ENCODE measurements at places on chromosomes 4 and X.

DNA sequence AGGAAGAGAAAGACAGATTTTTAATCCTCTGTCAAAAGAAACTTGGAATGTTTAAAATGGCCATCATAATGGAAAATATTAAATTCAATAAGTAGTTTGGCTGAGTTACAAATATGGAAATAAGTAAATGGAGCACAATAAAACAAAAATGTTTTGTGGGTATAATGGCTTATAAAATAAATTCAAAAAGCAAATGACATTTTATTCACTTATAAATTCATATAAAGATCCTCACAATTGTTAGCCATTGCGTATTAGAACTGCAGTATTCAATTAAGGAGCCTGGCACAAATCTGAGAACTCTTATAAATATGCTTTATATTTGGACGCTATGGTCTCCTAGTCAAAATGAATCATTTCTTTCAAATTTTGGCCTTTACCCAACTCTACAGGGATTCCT is 339.0 kb upstream of the PABPC4L start:
- DNase-seq, result no peak

DNA sequence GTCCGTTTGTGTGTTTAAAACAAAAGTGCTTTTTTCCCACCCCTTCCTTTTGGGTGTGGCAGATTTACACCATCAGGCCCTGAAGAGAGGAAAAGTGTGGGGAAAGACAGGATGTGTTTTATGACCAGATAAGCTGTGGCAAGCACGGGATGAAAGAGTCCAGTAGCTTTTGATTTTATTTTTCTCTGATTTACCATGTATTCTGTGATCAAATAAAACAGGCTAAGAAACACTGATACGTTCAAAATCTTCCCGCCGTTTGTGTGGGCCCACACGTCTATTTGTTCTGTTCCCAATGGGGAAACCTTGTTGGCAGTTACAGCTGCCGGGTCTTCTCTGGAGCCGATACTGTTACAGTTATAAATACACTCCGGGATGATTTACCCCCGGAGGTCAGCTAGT is 10.8 kb downstream of the LRP2BP start:
- no peak for DNase-seq

- no peak for DNase-seq
Measured at GRCh38 chrX:150192816-150193215, 170.3 kb upstream of the MAMLD1 start.

DNA sequence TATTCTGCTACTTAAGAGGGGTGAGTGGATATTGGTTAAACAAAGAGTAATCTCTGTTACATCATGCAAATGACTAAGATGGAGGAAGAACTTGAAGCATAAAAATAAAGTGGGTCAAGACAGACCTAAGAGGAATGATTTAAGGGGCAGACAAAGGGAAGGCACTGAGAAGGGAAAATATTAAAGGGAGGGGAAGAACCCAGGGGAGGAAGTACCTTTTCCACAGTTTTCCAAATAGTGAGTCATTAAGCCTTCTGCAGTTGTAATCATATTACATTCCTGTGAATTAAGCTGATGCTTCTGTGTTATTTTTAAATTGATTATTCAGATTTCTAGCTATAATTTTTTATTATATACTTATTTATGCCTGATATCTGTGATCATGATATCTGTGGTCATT is 253.3 kb downstream of the CENPC start:
- DNase-seq, result no peak

DNA sequence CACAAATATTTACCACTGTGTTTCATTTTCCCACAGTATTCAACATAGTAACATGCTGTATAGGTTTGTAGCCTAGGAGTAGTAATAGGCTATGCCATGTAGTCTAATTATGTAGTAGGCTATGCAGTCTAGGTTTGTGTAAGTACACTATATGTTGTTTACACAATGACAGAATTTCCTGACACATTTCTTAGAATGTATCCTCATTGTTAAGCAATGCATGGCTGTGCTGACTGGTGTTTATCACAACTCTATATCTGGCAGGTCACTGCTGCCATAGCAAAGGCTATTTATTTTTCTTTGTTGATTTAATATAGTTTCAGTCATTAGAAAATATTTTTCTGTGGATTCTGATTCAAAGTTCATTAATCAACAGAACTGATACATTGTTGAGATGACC is 108.3 kb upstream of the TEX13A start:
- DNase-seq, result no peak

DNA sequence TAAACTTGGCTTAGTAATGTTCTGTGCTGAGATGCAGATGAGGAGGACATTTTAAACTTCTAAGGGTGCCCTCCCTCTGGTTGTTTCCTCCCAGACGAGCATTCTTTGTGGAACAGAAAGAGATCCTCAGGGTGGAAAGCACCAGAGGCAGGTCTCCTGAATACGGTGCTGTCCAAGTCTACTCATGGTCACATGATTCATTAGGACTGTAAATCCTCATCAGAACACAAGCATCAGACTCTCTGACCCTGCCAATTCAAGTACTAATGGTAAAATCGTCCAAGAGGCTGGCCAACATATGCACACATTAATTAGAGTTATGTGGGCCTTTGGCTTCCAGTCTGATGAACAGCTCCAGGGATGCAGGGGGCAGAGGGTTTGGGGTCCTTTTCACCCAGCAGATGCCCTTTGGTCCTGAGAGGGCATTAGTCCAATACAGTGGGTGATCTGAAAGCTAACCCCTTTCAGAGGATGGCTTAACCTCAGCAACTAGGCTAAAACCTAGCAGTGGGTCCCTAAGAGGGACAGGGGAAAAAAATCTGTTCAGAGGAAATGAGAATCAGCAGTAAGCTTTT is 18.2 kb downstream of the HAND2 start:
- no peak for DNase-seq

DNA sequence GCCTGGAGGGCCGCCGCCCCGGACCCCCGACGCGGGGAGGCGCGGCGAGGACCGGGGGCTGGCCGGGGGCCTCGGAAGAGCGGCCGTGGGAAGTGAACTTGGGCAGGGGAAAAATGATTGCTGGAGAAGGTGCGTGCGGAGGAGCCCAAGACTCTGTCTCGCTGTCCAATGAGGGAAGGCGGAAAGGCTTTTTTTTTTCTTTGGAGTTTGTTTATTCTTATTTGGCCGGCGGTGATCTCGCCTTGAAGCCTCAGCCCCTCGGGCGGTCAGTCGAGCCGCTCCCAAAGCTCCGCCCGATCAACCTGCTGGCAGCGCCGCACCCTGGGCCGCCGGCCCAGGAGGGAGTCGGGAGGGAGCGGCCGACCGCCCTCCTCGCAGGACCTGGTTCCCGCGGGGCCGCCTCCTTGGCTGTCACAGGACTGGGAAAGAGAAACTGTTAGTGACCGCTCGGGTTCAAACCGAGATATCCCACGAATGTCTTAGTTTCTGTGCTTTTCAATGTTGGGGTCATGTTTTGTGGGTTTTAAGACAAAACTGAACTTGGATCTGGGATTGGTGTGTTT is 2.5 kb downstream of the CPEB2 start:
- DNase-seq, result peak; percentile 55

GRCh38 chrX:16196829-16197228 is 29.5 kb downstream of the MAGEB17 start:
- no peak for DNase-seq

GRCh38 chr4:57182132-57182874 is 72.1 kb upstream of the IGFBP7 start:
- DNase-seq, result peak; percentile 84

GRCh38 chr4:6571608-6572007 is 3.4 kb upstream of the MAN2B2 start:
- DNase-seq, result no peak

GRCh38 chr4:77220828-77221613 is 64.0 kb downstream of the CCNG2 start:
- DNase-seq, result no peak

GRCh38 chr4:153790962-153791551 is 2.2 kb upstream of the SFRP2 start:
- no peak for DNase-seq

GRCh38 chrX:51737091-51737490 is 6.2 kb upstream of the GSPT2 start:
- DNase-seq, result no peak

DNA sequence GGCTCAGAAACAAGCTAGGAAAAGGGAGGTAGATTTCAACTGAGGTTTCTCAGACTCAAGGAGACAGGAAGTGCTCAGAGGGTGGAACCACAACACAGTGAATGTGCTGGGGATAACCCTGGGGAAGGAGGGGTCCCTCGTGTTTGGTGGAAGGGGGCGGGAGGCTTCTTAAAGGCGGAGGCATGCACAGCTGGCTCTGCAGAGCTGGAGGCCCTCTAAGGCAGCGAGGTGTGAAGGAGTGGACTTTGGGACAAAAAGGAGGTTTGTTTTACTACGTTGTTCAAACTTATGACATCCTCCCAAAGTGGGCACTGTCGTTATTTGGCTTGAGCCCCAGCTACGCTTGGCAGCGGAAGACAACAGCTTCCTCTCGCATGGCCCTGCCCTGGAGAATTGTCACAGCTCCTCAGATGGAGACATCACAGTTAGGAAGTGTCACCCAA is 21.7 kb upstream of the MTM1 start:
- DNase-seq, result no peak

DNA sequence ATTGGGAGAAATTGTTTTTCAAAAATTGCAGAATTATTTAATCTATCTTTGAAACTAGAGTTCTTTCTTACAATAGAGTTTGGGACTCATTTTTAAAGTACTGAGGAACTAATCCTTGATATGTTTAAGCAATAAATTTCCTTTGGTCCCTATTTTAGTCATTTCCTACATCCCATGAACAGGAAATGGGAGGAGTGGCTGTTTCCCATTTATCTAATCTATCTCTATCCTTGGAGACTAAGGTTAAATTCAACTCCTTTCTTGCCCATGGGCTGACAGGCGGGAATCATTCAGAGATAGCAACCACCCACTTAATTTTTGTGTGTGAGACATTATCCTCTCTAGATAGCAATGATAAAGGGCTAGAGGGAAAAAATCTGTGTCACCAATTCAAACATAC is 131.6 kb upstream of the EMCN start:
- no peak for DNase-seq

- no peak for DNase-seq
Measured at GRCh38 chr4:54912155-54912554, 213.2 kb downstream of the KDR start.

DNA sequence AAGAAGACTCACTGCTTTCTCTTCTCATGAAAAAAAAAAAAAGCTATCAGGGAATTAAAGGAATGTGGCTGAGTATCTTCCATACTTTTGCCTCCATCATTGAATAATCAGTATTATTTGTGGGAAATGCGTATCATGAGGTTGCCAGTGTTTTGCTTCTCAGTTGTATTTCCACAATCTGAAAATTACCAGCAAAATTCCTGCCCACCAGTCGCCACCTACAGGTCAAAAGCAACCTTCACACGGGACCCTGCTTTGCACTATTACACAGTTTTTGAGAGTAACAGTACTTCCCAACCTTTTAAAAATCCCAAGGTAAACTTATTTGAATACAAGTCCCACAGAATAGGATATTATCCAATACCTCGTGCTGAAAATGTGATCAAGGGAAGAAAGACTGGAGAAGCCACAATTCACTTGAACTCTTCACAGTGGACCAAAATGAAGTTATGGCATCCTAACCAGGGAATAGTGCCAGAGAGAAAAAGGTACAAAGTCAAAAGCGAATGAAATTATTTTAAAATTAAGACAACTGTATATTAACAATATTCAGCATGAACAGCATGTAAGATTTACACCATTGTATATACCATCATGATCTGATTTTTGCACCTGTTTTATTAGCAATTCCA is 30.4 kb downstream of the PGRMC1 start:
- no peak for DNase-seq

DNA sequence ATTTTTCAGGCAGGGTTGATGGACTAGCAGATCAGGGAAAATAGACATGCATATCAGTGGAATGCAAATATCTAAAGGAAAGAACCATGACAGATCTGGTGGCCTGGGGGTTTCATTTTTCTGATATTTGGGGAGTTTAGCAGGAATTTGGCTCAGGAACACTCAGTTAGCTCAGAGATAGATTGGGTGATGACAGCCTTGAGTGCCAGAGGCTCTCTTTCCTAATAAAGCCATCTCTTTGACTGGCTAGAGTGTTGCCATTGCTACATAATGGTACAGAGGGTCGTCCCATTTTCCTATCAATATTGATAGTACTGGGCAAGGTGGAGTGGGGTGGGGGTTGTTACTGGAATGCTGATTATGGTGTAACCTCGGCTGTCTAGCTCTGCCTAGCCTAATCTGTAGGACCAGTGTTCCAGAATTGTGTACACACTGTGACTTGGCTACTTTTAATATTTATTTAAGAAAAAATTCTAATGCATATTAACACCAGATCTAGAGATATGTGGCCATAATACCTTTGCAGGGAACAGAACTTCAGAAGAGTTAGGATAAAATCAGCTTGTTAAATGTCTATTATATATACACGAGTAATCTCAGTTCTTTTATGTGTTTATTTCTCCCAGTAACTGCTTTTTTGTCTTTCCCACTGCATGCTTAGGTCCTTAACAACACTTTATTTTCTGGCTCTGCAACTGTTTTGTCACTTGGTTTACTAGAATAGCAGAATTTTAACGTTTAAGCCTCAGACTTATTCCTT is 145.0 kb upstream of the SPOCK3 start:
- no peak for DNase-seq

- DNase-seq, result no peak
Measured at GRCh38 chr4:38177035-38177546, 216.9 kb downstream of the PTTG2 start.

GRCh38 chr4:87557348-87557747 is 28.2 kb upstream of the SPARCL1 start:
- no peak for DNase-seq

- DNase-seq, result no peak
Measured at GRCh38 chrX:124679199-124679598, 332.8 kb downstream of the SH2D1A start.

DNA sequence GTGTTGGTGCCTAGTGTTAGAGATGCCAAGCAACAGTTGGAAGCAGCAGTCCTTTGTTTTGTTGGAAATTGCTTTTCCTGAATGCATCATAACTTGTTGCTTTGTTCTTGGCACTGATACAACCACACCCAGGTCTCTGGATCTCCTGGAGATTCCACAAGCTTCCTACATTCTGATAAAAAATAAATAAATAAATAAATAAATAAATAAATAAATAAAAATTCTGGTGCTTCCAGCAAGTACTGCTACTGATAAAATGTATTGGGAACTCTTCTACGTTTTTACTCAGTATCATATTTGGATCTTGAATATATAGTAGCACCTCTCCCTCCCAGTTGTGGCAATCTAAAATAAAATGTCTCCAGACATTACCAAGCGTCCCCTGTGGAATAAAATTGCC is 62.7 kb upstream of the GRID2 start:
- DNase-seq, result no peak

GRCh38 chr4:142021181-142021580 is 384.8 kb downstream of the IL15 start:
- no peak for DNase-seq

GRCh38 chrX:120736989-120737388 is 107.1 kb upstream of the C1GALT1C1 start:
- DNase-seq, result no peak

- no peak for DNase-seq
Measured at GRCh38 chr4:10204401-10205058, 87.9 kb upstream of the WDR1 start.

GRCh38 chrX:120457766-120458180 is 11.3 kb downstream of the LAMP2 start:
- no peak for DNase-seq

GRCh38 chr4:128810331-128810870 is 901 bp downstream of the JADE1 start:
- peak; percentile 38 for DNase-seq
